ENCODE measurements at places on chromosomes 4 and X.

DNA sequence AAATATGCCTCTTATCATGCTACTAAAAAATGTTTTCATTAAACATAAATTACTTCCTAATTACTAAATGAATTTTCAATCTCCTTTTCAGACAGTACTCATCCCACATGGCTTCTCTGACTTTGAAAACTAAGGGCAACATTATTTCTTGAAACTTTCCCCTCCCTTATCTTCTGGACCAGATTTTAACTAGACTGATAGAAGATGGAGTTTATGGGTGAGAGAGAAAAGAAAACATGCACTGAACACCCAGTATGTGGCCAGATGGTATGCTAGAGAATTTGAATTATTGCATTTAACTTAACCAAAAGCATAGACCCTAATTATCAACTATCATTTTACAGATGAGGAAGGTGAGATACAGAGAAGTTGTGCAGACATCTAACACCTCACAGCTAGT is 16.8 kb downstream of the CNOT6L start:
- no peak for DNase-seq

- no peak for DNase-seq
These were observed 383.5 kb upstream of the INTU start for GRCh38 chr4:127249066-127249766.

GRCh38 chr4:72909461-72909860 is 160.1 kb downstream of the COX18 start:
- DNase-seq = no peak

DNA sequence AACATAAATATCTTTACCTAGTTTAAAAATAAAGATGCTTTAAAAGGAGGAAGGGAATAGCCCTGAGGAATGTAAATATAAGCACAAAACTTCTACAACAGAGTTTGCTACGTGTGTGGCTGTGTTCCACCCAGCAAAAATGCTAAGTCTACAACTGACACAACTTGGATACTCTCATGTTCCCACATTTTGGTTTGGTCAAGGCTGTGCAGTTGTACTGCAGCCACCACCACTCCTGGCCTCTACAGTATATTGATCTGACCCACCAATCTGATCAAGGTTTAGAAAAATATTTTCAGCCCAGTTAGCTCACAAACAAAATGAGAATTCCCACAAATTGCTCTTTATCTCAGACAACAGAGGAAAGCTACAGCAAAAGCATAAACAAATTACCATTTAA is 12.1 kb downstream of the F9 start:
- DNase-seq = no peak

GRCh38 chr4:66972087-66972486 is 573.2 kb downstream of the CENPC start:
- no peak for DNase-seq

DNA sequence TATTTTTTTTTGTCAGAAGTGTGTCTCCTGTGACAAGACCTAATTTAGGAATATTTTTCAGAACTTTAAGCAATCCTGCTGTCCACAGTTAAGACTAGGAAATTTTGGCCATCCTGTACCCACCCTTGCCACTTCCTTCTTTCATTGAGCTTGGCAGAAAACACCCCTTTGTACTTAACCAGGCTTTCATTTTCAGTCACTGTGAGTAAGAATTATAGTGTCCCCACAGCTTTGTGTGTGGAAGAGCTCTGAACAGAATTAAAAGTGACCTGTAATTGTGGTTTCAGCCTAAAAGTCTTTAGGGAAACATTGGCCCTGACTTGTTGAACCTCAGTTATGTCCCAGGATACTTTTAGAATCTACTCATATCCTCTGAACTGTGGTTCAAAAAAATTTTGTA is 153.7 kb upstream of the BMP3 start:
- DNase-seq = no peak

GRCh38 chr4:848803-849477 is 23.0 kb upstream of the CPLX1 start:
- no peak for DNase-seq

- DNase-seq = no peak
These were observed 82.0 kb upstream of the FREM3 start for GRCh38 chr4:143782521-143782920.

DNA sequence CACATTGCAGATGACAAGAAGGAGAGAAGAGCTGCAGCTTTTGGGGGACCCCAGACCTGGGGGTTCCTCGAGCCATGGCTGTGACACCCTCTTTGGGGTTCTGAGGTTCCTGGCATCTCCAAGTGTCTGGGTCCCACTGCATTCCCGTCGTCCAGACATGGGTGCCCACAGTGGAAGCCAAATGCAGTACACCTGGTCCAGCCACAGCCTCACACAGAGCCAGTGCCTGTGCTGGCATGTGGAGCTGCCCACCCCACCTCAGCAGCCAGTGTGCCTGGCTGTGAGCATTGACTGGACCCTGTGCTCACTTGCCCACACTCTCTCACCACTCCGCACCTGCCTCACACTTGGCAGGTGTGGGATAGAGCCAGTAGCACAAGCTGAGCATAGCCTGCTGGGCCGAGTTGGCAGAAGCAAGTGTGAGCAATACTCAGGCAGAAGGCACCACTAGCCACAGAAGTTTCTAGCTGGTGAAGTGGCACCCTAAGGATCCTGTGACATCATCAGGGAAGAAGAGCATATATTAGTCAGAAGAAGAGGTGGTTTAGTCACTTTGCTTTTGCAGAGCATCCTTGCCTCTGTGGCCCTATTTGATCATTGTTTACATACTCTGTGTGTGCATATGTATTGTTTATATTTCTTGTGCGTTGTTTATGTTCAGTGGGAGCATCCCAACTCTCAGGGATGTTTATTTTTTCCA is 65.0 kb upstream of the MAGEB2 start:
- DNase-seq = no peak

- no peak for DNase-seq
These were observed 27.7 kb downstream of the HTT-AS start for GRCh38 chr4:3046623-3047022.

- no peak for DNase-seq
These were observed 792 bp downstream of the PPID start for GRCh38 chr4:158722291-158722916.

DNA sequence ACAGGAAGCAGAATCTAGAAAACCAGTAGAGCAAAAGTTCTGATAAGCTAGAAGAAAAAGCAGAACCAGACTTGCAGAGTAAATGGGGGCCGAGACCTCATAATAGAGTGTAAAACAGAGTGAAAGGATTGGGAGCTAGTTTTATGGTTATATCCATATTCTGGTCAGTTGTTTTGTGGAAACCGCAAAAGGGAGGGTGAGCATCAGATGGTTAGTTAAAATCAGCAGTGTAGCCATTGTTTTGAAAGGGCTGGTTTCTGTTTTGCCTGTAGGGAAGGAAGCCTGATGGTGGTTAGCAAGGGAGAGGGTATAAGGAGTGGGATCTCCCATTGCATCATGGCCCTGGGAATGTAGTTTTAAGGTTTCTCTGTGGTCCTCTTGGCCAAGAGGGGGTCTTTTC is 17.2 kb upstream of the CCNI start:
- no peak for DNase-seq

- DNase-seq = no peak
These were observed 58.6 kb upstream of the DCTD start for GRCh38 chr4:182975806-182976205.

DNA sequence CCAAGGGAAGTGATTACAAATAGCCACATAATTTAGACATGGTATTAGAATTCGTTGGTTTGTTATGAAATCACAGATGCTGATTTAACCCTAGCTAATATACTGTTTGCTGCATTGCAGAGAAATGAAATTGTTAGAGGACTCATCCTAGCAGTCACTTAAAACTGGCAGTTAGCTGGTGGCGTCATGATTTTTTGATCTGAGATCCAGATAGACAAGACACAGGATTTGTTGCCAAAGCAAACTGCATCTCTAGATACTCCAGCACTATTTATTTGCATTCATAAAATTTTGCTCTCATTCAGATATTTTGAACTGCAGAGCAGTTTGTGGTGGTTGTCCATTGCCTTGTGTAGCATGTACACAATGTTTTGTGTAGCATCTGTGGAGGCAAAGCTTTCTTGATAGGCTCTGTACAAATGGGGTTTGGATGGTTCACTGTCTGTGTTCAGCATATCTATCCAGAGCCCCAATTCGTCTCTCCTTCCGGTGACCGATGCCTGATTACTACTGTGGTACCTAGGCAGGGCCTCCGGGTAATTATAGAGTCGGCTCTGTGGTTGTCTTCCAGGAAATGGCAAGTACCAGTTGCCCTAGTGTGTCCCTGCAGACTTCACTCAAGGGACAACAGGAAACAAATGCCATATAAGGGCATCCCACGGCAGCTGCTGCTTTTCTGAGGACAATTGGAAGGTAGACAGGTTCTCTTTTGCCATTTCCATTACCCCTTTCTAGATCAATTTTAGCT is 30.1 kb upstream of the SPARCL1 start:
- DNase-seq = no peak

DNA sequence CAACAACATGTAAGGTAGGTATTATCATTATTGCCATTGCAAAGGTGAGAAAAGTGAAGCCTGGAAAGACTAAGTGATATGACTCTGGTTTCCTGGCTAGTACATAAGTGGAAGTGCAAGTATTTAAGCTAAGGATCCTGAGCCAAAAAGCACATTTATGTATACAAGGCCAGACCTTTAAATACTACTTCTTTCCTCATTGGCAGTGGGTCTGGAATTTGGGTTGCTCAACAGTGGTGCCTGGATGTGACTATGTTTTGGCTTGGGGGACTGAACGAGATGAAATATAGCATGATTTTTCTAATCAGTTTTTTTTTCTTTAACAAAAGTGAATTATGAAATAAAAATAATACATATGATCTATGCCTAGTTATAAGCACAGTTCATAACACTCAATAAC is 7.4 kb upstream of the FGF13 start:
- DNase-seq = no peak

GRCh38 chrX:54494166-54494988 is 1.7 kb downstream of the FGD1 start:
- DNase-seq = no peak

DNA sequence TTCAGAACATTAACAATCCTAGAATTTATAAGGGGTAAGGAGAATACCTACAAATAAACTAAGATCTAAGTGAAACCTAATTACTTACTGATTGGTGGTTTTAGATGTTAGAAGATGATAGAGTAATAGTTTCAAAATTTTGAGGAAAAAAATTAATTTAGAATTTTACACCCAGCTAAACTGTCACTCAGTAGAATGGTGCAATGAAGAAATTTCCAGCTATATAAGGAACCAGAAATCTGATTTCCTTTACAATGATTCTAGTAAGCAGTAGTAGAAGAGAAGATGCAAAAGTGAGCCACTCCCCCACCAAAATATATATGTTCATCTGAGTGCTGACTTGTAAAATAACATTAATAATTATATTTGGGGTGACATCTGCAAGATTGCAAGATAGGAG is 55.3 kb upstream of the EPGN start:
- no peak for DNase-seq

DNA sequence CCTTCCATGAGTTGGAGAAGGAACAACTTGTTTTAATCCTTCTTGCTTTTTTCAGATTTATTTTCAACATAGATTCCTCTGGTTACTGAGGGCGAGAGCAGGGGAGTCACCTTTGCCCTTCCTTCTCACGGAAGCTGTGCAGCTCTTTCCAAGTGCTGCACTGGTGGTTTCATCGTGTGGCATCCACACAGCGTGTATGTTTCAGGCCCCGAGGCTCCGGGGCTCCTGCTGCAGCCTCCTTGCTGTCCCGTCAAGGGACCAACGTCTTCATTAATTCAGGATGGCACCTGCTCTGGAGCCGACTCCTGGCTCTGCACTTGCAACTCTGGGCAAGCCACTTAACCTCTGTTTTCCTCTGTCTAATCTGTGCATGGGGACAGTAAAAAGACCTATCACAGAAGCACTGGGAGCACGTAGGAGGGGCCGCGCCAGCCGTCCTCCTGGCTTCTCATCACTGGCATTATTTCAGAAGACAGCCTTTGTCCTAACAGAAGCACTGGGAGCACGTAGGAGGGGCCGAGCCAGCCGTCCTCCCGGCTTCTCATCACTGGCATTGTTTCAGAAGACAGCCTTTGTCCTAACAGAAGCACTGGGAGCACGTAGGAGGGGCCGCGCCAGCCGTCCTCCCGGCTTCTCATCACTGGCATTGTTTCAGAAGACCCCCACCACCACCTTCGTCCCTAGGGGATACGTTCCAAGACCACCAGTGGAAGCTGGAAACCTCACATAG is 117.8 kb upstream of the NKX1-1 start:
- no peak for DNase-seq

- DNase-seq = no peak
These were observed 67.3 kb upstream of the DDIT4L start for GRCh38 chr4:100257567-100257966.

GRCh38 chr4:82275431-82276331 is 98.1 kb downstream of the HNRNPD start:
- no peak for DNase-seq

DNA sequence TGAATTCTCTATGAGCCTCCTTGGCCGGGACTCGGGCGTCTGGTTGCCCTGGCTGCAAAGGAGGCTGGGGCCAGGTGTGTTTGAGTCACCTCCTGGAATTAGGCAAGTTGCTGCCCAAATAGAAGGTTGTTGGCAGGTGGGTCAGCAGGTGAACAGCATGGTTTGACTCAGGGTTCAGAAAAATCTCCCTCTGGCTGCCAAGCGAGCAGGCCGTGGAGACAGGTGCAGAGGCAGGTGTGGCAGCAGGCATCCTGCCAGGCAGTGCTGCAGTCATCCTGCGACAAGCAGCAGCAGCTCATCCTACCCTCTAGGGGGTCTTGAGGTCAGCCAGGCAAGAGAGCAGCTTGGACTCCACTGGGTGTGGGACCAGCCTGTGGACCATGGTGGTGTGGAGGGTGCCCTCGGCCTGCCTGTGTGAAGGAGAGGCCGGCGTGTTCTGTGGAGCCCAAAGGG is 8.2 kb downstream of the MSANTD1 start:
- no peak for DNase-seq

GRCh38 chr4:139651282-139652194 is 14.1 kb upstream of the MGST2 start:
- peak; percentile 55 for DNase-seq

DNA sequence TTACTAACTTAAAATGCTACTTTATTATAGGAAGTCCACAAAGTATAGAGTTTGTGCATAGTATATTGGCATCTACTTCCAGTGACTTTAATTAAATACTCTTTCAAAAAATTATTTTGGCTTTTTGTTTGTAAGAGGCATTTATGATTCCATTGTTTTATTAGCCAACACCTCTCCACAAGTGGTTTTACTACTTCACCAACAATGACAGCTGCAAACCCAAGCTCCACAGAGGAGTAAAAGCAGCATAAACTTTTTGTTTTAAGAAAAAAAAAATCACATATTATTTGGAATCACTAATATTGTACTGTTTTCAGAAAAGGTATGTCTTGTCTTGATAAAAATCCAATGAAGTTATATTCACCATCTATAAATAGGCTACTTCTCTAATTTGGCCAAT is 88.5 kb downstream of the FIP1L1 start:
- no peak for DNase-seq

DNA sequence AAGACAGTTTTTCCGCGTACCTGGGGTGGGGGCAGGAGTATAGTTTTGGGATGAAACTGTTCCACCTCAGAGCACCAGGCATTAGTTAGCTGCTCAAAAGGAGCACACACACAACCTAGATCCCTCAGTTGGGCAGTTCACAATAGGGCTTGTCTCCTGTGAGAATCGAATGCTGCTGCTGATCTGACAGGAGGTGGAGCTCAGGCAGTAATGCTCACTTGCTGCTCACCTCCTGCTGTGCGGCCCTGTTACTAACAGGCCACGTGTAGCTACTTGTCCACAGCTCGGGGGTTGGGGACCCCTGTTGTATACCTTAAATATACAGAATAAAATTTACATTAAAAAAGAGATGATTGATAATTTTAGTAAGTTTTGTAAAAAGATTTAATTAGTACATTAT is 191.5 kb downstream of the SLC7A11 start:
- no peak for DNase-seq

All from activated gamma-delta T cell treated with anti-CD3 and anti-CD28 coated beads, Interleukin-2, amount 50 U/mL, for 16 hours (primary cell).